CD4-positive, alpha-beta memory T cell (primary cell): ENCODE measurements at places on chromosomes 1 and 21. TPM values are rescaled to one million over a fixed set of nuclear protein-coding genes. Genes with fewer than 3 reads are reported as not detected.

TGFB2 gene
- not detected for total RNA-seq

PTPN22 gene
- 32.2 TPM for total RNA-seq

AK5 gene
- total RNA-seq, result 25.5 TPM

SLC45A1 gene
- 1.2 TPM for total RNA-seq

FMO2 gene
- not detected for total RNA-seq

PTBP2 gene
- 20.6 TPM for total RNA-seq

RGS1 gene
- total RNA-seq, result 9.9 TPM

ZNF672 gene
- 39.7 TPM for total RNA-seq

F13B gene
- not detected for total RNA-seq

RAB42 gene
- 1.3 TPM for total RNA-seq

TNNT2 gene
- total RNA-seq, result not detected

URB2 gene
- 9.4 TPM for total RNA-seq

ST6GALNAC5 gene
- not detected for total RNA-seq

COL16A1 gene
- total RNA-seq, result not detected

C4BPA gene
- total RNA-seq, result not detected

SPATA21 gene
- not detected for total RNA-seq

DNA sequence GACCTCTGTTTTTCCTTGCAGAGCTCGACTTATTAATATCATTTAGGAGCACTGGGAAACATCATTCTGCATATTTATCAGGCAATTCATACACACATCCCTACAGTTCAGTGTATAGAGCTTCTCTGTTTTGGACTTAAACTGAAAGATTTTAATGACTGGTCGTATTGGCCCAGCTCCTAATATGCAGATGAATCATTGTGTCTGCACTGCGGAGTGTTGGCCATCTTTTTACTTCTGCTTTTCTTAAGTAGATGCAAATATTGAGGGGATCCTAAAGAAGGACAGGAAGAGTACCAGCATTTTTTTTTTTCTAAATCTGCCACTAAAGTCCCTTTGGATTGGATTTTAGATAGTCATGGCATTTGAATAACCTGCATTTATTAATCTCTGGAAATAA lies 154.8 kb downstream of the BACH1 start:
- H3K4me3 ChIP-seq, result no peak overlapping the region
- no peaks in the 10 kb centered on the region for H3K27me3 ChIP-seq
- H3K36me3 ChIP-seq, result no peaks in the 10 kb centered on the region
- H3K4me1 ChIP-seq, result peaks cover 19% of the 10 kb centered on the region

GRCh38 chr1:30111431-30111830 lies 612.0 kb downstream of the MATN1 start:
- no peak overlapping the region for H3K4me3 ChIP-seq
- no peaks in the 10 kb centered on the region for H3K4me1 ChIP-seq
- DNase-seq, result no peak

DNA sequence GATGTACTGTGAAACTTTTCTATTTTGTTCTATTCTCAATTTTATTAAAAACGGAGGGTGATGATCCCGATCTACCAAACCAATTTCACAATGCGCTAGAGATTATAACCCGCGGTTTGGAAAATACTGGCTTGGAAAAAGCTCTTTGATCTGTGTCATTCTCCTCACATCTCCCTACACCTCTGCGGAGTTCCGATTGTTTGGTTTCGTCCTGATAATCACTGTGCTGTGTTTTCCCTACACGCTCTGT lies 536 bp upstream of the ABCD3 start:
- no peak for DNase-seq
- H3K4me1 ChIP-seq, result peaks cover 43% of the 10 kb centered on the region
- no peaks in the 10 kb centered on the region for H3K27me3 ChIP-seq

GRCh38 chr1:15245593-15246360 lies 1.2 kb upstream of the FHAD1 start:
- no peaks in the 10 kb centered on the region for H3K36me3 ChIP-seq
- H3K4me3 ChIP-seq, result no peak overlapping the region
- H3K27ac ChIP-seq, result no peak overlapping the region
- DNase-seq, result no peak

- H3K36me3 ChIP-seq, result no peaks in the 10 kb centered on the region
- DNase-seq, result no peak
- H3K27ac ChIP-seq, result no peak overlapping the region
- H3K27me3 ChIP-seq, result no peaks in the 10 kb centered on the region
Observed at GRCh38 chr1:158323866-158324265, 7.5 kb downstream of the CD1B start.

GRCh38 chr21:41953831-41954653 lies at the start of gene C2CD2:
Gene C2CD2 (minus strand): TSS chr21:41954018. CDS start chr21:41953648, 370 bp downstream.
- no peak within 1 kb of the TSS for H3K4me3 ChIP-seq
- H3K27ac ChIP-seq, result no peak within 1 kb of the TSS
- H3K27me3 ChIP-seq, result no peaks in the 10 kb centered on the region
- no peak for DNase-seq
- peaks cover 6% of the 10 kb centered on the region for H3K4me1 ChIP-seq

GRCh38 chr1:31681415-31681814 lies 22.4 kb downstream of the COL16A1 start:
- no peaks in the 10 kb centered on the region for H3K4me1 ChIP-seq
- peaks cover 3% of the 10 kb centered on the region for H3K27me3 ChIP-seq
- H3K36me3 ChIP-seq, result no peaks in the 10 kb centered on the region
- no peak overlapping the region for H3K4me3 ChIP-seq
- H3K27ac ChIP-seq, result no peak overlapping the region

GRCh38 chr21:45942755-45943629 lies 38.6 kb upstream of the COL6A1 start:
- no peak overlapping the region for H3K4me3 ChIP-seq
- no peaks in the 10 kb centered on the region for H3K36me3 ChIP-seq
- no peak overlapping the region for H3K27ac ChIP-seq
- no peaks in the 10 kb centered on the region for H3K27me3 ChIP-seq
- no peak for DNase-seq

DNA sequence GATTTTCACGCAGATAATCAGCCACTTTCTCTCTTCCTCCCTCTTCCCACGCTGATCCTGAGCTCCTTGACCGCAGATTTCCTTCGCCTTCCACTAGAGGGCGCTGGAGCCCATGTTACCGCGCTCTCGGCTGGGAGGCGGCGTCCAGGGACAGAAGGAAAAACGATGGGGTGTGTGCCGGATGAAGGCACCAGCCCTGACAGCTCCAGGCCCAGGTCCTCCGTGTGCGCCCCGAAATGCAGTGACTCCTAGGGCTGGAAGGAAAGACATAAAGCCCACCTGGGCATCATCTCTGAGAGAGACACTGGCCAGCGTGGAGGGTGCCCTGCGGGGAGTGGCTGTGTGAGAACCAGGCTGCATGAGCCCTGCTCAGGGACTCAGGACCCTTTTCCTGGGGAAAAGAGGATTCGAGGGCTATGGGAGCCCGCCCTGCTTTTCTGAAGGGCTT lies 44.9 kb upstream of the CYP2J2 start:
- H3K4me1 ChIP-seq, result peaks cover 6% of the 10 kb centered on the region
- no peak overlapping the region for H3K27ac ChIP-seq
- H3K36me3 ChIP-seq, result no peaks in the 10 kb centered on the region
- DNase-seq, result peak; percentile 15

- no peaks in the 10 kb centered on the region for H3K27me3 ChIP-seq
- H3K4me1 ChIP-seq, result no peaks in the 10 kb centered on the region
- DNase-seq, result no peak
- no peak overlapping the region for H3K4me3 ChIP-seq
Observed at GRCh38 chr1:234656070-234656895, 46.3 kb upstream of the IRF2BP2 start.

- H3K27ac ChIP-seq, result no peak overlapping the region
- H3K4me3 ChIP-seq, result no peak overlapping the region
- H3K4me1 ChIP-seq, result no peaks in the 10 kb centered on the region
- H3K27me3 ChIP-seq, result peaks cover 4% of the 10 kb centered on the region
Observed at GRCh38 chr1:10975567-10976326, 36.7 kb upstream of the TARDBP start.

DNA sequence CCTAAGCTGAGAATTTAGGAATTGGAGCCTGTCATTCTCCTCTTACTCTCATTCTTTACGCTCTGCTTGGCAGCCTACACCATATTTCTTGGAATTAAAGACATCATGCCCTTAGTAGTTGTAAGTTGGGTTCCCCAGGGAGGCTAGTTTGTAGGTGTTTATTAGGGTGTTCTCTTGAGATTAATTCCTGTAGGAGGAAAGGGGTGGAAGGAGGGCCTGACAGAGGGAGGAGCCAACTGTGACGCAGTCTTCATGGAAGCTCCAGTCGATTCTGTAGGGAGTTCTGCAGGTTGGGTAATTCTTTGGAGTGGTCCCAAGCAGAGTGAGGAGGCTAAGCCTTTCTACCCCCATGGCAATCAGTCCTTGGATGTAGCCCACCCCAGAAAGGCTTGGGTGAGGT lies 111.4 kb downstream of the HHAT start:
- no peaks in the 10 kb centered on the region for H3K36me3 ChIP-seq
- no peak overlapping the region for H3K27ac ChIP-seq
- H3K4me1 ChIP-seq, result no peaks in the 10 kb centered on the region
- DNase-seq, result no peak

- DNase-seq, result no peak
- no peaks in the 10 kb centered on the region for H3K36me3 ChIP-seq
- no peaks in the 10 kb centered on the region for H3K27me3 ChIP-seq
- H3K4me1 ChIP-seq, result no peaks in the 10 kb centered on the region
- H3K27ac ChIP-seq, result no peak overlapping the region
- no peak overlapping the region for H3K4me3 ChIP-seq
Observed at GRCh38 chr1:55329091-55329490, 113.9 kb upstream of the USP24 start.

GRCh38 chr1:31828341-31828740 lies 12.5 kb upstream of the SPOCD1 start:
- no peaks in the 10 kb centered on the region for H3K36me3 ChIP-seq
- no peak overlapping the region for H3K4me3 ChIP-seq
- peaks cover 37% of the 10 kb centered on the region for H3K4me1 ChIP-seq
- no peaks in the 10 kb centered on the region for H3K27me3 ChIP-seq

- no peaks in the 10 kb centered on the region for H3K27me3 ChIP-seq
- no peak for DNase-seq
- no peaks in the 10 kb centered on the region for H3K4me1 ChIP-seq
- H3K27ac ChIP-seq, result no peak overlapping the region
- H3K4me3 ChIP-seq, result no peak overlapping the region
Observed at GRCh38 chr1:177302357-177303044, 131.7 kb downstream of the BRINP2 start.

GRCh38 chr1:153348511-153349362 lies at the start of gene PGLYRP4:
Gene PGLYRP4 (minus strand): TSS chr1:153348841. CDS start chr1:153347932, 909 bp downstream.
- no peak within 1 kb of the TSS for H3K4me3 ChIP-seq
- H3K4me1 ChIP-seq, result peaks cover 30% of the 10 kb centered on the region
- no peak for DNase-seq
- no peak within 1 kb of the TSS for H3K27ac ChIP-seq

DNA sequence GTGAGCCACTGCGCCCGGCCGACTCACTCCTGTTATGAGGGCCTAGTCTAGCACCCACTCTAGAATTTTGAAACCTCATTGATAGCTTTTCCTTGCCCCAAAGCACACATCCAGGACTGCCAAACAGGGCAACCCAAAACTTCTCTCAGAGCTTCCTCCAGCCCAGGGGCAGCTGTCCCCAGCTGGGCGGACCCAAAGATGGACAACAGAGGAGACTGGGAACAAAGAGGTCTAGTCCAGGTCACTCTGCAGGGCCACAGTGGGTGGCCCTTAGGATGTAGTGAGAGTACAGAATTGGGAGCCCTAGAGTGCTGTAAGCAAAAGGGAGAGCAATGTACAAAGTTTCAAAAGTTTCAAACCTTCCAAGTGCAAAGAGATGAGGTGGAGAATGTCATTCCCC lies 1.2 kb downstream of the CD34 start:
- H3K36me3 ChIP-seq, result no peaks in the 10 kb centered on the region
- DNase-seq, result no peak
- peaks cover 22% of the 10 kb centered on the region for H3K27me3 ChIP-seq
- H3K4me3 ChIP-seq, result no peak overlapping the region
- no peak overlapping the region for H3K27ac ChIP-seq

- no peak overlapping the region for H3K4me3 ChIP-seq
- no peaks in the 10 kb centered on the region for H3K27me3 ChIP-seq
- H3K27ac ChIP-seq, result no peak overlapping the region
- H3K36me3 ChIP-seq, result no peaks in the 10 kb centered on the region
- H3K4me1 ChIP-seq, result no peaks in the 10 kb centered on the region
Observed at GRCh38 chr1:116291024-116291423, 82.0 kb upstream of the ATP1A1 start.

GRCh38 chr1:186623551-186623950 lies 56.7 kb downstream of the PTGS2 start:
- peaks cover 15% of the 10 kb centered on the region for H3K4me1 ChIP-seq
- no peaks in the 10 kb centered on the region for H3K27me3 ChIP-seq
- no peak for DNase-seq
- H3K4me3 ChIP-seq, result no peak overlapping the region

DNA sequence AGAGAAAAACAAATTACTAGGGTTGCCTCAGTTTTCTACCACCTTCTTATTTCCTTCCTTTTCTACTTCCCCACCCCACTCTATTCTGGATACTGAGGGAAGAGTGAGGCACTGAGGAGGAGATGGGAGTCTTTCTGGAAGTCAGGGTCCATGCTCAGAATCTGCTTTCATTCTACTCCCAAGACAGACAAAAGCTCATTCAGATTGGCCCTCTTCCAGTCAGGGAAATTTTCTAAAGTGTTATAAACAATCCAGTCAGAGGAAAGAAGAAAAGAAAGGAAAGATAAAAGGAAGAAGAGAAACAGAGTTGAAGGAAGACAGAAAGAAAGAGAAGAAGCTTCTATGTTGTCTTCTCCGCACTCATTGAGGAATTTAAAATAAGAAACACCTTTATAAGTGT lies 228.6 kb downstream of the COP1 start:
- H3K36me3 ChIP-seq, result peaks cover 10% of the 10 kb centered on the region
- no peak overlapping the region for H3K27ac ChIP-seq
- no peaks in the 10 kb centered on the region for H3K27me3 ChIP-seq
- H3K4me1 ChIP-seq, result no peaks in the 10 kb centered on the region
- no peak for DNase-seq

- H3K4me3 ChIP-seq, result peak overlapping the region; percentile 14
- no peaks in the 10 kb centered on the region for H3K36me3 ChIP-seq
- peak; percentile 84 for DNase-seq
- no peaks in the 10 kb centered on the region for H3K27me3 ChIP-seq
Observed at GRCh38 chr1:15345705-15346345, 63.9 kb upstream of the EFHD2 start.

DNA sequence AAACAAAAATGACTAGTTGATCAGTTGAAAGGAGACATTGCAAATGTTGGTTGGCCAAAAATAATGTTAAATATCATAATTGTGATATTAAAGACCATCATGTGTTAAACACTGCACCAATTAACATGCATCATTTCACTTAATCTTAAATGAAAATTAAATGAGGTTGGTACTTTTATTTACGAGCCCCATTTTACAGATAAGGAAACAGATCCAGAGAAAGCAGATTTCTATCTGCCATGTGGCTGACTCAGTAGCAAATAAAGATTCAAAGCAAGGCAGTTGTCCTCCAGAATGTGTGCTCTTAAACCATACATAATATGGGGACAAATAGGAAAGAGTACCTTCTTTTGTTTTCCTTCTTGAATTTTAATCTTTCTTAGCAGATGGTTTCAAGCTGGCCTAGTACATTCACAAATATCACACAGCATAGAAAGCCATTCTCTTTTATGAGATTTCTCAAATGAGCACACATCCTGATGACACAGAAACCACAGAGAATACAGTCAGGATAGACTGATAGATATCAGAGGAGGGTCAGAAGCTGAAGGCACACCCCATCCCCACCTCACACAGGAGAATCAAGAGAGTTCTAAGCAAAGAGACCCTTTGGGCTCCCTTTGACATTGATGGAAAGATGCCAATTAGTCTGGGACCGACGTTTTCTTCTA lies 647.9 kb upstream of the CAMK1G start:
- no peaks in the 10 kb centered on the region for H3K4me1 ChIP-seq
- H3K36me3 ChIP-seq, result no peaks in the 10 kb centered on the region
- DNase-seq, result no peak
- no peak overlapping the region for H3K27ac ChIP-seq

- peaks cover 11% of the 10 kb centered on the region for H3K4me1 ChIP-seq
- no peaks in the 10 kb centered on the region for H3K27me3 ChIP-seq
- no peaks in the 10 kb centered on the region for H3K36me3 ChIP-seq
- no peak overlapping the region for H3K27ac ChIP-seq
- no peak overlapping the region for H3K4me3 ChIP-seq
Observed at GRCh38 chr1:53420341-53420740, 38.9 kb upstream of the DMRTB1 start.
